NCI-H2029 treated with DMSO at 0.1 percent for 48 hours (cell line): ENCODE measurements at places on chromosomes 4 and X.

GRCh38 chrX:154296731-154297130, 1.1 kb downstream of the TKTL1 start:
- DNase-seq, result no peak

- peak; percentile 92 for DNase-seq
These were observed 13.7 kb upstream of the SCOC start for GRCh38 chr4:140359562-140360427.

DNA sequence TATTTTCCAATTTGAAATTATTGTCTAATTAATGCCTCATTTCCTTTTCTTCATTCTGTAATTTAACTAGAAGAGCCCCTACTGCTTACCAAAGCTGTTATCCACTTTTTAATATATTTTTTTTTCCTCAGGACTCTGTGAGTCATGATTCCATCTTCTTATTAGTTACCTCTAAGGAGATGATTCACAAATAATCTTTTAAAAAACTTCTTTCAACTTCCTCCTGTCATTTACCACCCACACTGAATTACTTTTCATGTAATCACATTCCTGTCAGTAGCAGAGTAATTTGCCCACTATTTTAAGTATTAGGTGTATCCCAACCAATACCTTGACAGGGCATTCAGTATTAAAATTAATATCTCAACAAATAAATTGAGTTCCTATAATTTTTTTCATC, 470.9 kb upstream of the ADGRL3 start:
- DNase-seq, result no peak

- DNase-seq, result no peak
These were observed 77.3 kb upstream of the CLNK start for GRCh38 chr4:10761903-10762302.

DNA sequence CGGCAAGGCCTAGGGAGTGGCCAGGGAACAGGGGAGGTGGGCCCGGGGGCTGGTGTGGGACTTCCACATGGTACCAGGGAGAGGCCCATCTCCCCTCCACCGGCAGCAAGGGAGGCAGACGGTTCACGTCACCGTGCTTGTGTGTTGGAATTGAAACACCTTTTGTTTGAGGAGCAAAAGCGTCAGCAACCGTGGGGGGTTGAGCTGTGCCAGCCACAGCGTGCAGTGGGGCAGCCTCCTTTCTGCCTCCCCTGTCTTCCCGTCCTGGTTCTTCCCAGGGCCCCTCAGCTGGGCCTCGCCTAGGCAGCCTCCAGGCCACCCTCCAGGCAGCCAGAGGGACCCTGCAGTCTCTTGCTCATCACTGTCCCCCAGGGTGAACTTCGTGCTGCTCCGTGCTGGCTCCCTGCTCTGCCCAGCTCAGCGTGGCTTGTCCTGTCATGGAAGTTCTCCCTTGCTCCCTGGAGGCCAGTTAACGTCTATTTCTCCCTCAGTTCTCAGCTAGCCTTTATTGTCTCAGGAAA, 32.1 kb upstream of the HGFAC start:
- no peak for DNase-seq

- DNase-seq, result peak; percentile 21
These were observed 49.7 kb upstream of the DHRSX start for GRCh38 chrX:2550328-2551020.

- DNase-seq, result no peak
These were observed 119.8 kb downstream of the SPCS3 start for GRCh38 chr4:176439611-176440010.

DNA sequence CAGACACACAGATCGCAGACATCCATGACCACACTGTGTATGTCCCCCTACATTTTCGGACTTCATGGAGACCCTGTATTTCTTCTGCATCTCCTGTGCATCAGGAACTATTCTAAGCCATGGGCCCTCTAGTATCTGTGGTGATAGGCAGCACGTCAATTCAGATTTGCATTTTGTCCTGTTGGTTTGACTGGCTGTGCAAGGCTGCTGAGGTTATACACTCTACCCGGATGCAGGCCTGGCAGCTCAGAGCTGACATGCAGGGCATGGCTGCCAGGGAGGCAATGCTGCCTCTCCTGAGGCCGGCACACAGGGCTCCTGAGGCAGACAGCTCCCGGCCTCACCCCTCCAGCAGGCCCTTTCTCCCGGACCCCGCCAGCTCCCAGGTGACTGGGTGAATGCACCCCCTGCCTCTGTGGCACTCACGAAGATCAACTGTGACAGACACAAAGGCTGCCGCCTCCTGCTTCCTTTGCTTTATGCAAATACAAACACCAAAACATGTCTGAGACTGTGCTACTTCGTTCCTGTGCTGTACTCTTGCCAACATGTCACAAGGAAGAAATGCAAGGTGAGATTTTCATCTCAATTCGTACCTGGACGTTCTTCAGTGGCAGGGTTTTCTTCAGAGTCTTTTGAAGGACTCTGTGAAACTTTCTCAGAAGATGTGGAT, 51.0 kb downstream of the NSG1 start:
- no peak for DNase-seq

GRCh38 chrX:39477762-39478120, 620.0 kb downstream of the BCOR start:
- DNase-seq, result peak; percentile 10

DNA sequence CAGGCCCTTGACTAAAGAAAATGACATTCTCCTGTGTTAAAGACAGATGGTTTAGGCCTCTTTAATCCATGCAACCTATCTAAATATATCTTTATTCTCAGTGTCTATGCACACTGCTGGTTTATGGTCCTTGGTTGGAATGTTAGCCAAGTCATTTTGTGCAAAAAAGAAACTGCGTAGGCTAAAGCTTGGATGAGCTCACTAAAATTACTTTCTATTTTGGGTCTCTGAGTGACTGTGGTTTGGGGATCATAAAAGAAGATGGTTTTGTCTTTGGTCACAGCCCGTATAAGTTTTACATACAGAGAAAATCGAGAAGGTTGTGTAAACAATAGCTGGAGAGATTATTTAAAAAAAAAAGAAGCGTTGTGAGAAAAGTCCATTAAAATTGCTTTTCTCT, 443.6 kb downstream of the UBE2NL start:
- DNase-seq, result no peak
